ENCODE measurements at places on chromosomes 7 and 10.

- no peak for ATAC-seq
Measured at GRCh38 chr10:131814567-131815265, 86.1 kb upstream of the PPP2R2D start.

GRCh38 chr7:4730276-4730675 lies 45.1 kb upstream of the AP5Z1 start:
- no peak for ATAC-seq

GRCh38 chr10:76303682-76304316 lies 872.4 kb downstream of the LRMDA start:
- ATAC-seq = peak; percentile 60

DNA sequence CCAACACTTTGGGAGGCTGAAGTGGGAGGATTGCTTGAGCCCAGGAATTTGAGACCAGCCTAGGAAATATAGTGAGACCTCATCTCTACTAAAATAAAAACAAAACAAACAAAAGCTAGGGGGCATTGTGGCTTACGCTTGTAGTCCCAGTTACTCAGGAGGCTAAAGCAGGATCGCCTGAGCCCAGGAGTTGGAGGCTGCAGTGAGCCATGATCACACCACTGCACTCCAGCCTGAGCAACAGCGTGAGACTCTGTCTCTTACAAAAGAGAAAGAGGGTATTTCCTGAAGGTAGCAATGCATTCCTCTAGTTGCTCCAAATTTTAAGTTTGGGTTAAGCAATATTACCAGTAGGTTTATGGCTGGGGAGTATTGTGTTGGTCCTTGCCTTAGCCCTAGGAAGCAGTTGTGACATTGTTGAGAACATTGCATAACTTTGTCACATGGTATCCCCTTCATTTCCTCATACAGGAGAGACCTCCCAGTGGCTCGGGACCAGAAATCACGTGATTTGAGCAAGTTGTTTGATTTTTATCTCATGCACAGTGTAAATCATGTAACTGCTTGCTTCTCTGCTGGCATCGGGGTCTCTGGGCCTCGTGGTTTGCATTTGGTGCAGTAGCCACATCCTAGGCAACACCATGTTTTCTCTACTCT lies 23.3 kb upstream of the SMARCD3 start:
- ATAC-seq = no peak

DNA sequence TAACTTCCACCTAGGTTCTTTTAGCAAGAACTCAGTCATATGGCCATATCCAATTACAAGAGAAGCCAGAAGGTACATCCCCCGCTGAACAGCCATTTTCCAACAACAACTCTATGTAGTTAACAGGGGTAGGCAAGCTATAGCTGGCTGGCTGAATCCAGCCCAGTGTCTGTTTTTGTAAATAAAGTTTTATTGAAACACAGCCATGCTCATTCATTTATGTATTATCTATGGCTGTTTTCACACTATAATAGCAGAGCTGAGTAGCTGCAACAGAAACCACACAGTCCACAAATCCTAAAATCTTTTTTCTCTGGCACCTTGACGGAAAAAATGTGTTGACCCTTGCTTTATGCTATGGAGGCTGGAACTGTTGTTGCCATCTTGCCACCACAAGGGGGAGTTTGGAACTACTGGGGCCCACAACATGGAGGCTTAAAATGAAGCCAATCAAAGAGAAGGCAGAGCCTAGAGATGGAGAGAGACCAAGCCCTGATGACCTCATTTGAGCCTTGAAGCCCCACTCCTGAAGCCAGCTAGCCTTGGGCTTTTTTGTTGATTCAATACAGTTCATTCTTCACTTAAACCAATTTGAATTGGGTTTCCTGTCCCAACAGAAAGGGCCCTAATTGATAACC lies 33.3 kb upstream of the XPNPEP1 start:
- peak; percentile 78 for ATAC-seq

GRCh38 chr10:86193841-86194240 lies 172.8 kb downstream of the GRID1 start:
- ATAC-seq = no peak

- ATAC-seq = no peak
Measured at GRCh38 chr10:131781076-131781475, 119.7 kb upstream of the PPP2R2D start.

DNA sequence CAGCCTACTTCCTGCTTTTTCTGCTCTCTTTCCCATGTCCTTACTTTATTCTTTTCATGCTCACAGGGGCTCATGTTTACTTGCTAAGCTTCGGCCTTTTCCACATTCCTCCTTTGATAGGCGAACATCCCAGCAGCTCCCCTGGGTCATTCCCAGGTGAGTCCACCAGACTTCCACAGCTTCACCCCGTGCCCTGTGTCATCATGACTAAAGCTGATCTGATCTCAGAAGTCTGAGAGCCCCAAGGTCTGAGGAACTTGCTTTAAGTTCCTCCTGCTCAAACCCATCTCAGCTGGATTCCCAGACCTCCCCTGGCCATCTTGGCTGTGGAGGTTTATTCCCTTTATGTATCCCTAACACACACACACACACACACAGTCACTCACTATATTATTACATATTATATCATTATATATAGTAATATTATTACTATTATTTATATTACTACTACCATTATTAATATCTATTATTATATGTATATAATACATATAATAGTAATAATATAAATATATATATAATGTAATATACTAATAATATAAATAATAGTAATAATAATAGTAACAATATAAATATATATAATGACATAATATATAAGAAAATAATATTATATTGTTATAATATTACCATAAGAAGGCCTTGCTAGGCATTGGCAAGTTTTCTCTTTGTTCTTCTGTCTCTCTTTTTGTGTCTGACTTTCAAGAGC lies 295.9 kb downstream of the PTEN start:
- ATAC-seq = no peak

- no peak for ATAC-seq
Measured at GRCh38 chr10:31816318-31816717, 112.3 kb downstream of the ARHGAP12 start.

DNA sequence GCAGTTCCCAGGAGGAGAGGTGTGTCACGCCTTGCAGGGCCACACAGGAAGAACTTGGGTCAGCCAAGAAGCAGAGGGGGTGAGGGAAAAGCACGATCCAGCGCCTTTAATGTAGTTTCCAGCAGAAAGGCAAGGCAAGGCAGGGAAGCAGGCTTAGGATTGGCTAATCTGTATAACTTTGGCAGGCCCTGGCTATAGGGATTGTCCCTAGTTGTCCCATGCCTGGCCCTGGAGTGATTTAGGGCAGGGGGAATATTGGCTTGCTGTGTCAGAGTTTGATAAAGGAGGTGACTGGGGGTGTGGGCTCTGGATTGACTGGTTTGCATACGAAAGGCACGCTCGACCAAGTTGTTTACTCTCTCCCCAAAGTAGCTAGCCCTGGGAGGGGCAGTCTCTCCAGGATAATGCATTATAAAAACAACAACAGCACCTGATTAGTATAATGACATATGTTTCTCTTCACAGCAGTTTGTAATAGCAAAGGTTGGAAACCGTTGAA lies 44.5 kb downstream of the RBM28 start:
- ATAC-seq = no peak

- ATAC-seq = no peak
Measured at GRCh38 chr7:155581954-155582353, 35.6 kb upstream of the CNPY1 start.

GRCh38 chr10:2925631-2926030 lies 141.7 kb upstream of the PFKP start:
- ATAC-seq = no peak

DNA sequence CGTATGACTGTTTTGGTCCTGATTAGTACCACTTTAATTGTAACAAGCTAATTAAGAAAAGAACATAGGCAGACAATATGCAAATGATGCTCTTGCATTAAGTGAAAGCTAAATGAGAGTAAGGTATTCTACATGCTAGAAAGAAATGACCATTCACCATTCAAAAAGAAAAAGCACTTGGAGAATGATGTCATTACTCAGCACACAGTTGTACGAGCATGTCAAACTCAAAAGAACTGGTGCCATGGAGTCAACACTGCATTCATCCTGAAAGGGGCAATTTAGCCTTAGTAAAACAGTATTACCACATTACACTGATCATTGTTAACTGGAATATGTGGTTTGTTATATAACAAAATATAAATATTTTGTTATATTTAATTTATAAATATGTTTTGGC lies 136.2 kb upstream of the CTTNBP2 start:
- ATAC-seq = no peak

- no peak for ATAC-seq
Measured at GRCh38 chr7:8773518-8773917, 340.1 kb downstream of the NXPH1 start.
